Vagina (tissue), 2 donors: ENCODE measurements at places on chromosomes 7 and 10. TPM values are rescaled to one million over a fixed set of nuclear protein-coding genes. Genes with fewer than 3 reads are reported as not detected.

Gene EBLN1
- not detected for total RNA-seq

Gene ELFN1
- 2.2 TPM for total RNA-seq

DNA sequence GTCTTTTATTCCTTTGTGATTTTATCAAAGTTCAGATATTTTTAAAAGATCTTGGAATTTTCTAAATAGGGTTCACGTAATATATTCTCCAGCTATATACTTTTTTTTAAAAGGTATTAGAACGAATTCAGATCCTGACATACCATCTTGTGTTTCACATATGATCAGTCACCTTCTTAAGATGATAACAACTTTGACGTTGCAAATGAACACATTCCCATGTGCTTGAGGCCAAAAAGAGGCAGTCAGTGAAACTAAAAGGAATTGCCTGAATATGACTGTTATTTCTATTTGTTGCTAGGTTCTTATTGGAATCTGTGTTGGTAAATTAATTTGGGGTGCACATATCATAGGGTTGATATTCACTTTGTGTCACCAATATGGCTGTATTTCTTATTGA lies 310.1 kb downstream of the MDFIC start:
- no peaks in the 10 kb centered on the region for H3K27me3 ChIP-seq
- H3K27ac ChIP-seq, result no peak overlapping the region
- no peak overlapping the region for H3K4me3 ChIP-seq

Gene AZGP1
- total RNA-seq, result 2.7 TPM

GRCh38 chr7:148348466-148348865 lies 242.1 kb upstream of the C7orf33 start:
- no peak overlapping the region for H3K27ac ChIP-seq
- no peaks in the 10 kb centered on the region for H3K4me1 ChIP-seq
- H3K4me3 ChIP-seq, result no peak overlapping the region
- DNase-seq, result no peak
- no peaks in the 10 kb centered on the region for H3K27me3 ChIP-seq
- no peaks in the 10 kb centered on the region for H3K36me3 ChIP-seq

GRCh38 chr10:88652616-88653015 lies 11.6 kb upstream of the LIPF start:
- H3K27me3 ChIP-seq, result no peaks in the 10 kb centered on the region
- H3K4me3 ChIP-seq, result no peak overlapping the region
- no peaks in the 10 kb centered on the region for H3K36me3 ChIP-seq

DNA sequence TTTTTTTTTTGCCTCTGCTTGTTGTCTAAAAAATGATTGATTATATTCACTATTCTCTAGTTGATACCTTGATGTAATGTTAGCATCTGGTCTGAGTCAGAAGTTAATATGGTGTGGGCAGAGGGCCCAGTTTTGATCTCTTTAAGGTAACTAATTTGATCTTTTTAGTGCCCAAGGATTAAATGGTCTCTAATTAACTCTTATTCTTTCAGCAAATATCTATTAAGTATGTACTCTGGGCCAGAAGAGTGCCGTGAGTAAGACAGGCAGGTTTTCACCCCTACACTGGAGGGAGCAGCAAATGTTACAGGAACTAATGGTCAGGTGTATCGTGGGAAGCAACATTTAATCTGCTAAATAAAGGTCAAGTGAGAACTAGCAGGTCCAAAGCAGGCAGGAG lies 144.6 kb upstream of the COL1A2 start:
- H3K4me3 ChIP-seq, result no peak overlapping the region
- H3K36me3 ChIP-seq, result no peaks in the 10 kb centered on the region
- no peak for DNase-seq
- H3K27me3 ChIP-seq, result no peaks in the 10 kb centered on the region
- H3K4me1 ChIP-seq, result no peaks in the 10 kb centered on the region

GRCh38 chr7:6256109-6256483 lies 16.3 kb downstream of the CYTH3 start:
- no peaks in the 10 kb centered on the region for H3K27me3 ChIP-seq
- peaks cover 86% of the 10 kb centered on the region for H3K4me1 ChIP-seq
- no peak overlapping the region for H3K4me3 ChIP-seq
- DNase-seq, result no peak
- peak overlapping the region; percentile 62 for H3K27ac ChIP-seq
- no peaks in the 10 kb centered on the region for H3K36me3 ChIP-seq

DNA sequence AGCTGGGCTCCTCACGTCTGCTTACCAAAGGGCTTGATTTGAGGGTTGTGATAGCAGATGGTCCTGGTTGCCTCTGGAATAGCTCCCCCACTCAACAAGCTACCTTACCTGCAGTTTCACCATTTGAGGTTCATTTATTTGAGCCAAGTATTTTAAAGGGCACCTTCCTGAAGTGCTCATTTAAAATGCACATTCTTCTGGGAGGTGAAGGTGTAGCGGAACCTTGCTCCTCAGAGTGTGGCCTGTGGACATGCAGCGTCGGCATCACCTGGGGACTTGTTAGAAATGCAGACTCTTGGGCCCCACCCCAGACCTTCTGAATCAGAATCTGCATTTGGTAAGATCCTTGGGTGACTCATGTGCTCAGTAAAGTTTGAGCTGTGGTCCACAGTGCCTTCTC lies 2.3 kb downstream of the CDH23 start:
- H3K4me1 ChIP-seq, result peaks cover 13% of the 10 kb centered on the region
- H3K27me3 ChIP-seq, result no peaks in the 10 kb centered on the region
- peak; percentile 55 for DNase-seq
- H3K27ac ChIP-seq, result no peak overlapping the region

Gene GRID2IP
- not detected for total RNA-seq

- no peak overlapping the region for H3K4me3 ChIP-seq
- DNase-seq, result no peak
- no peaks in the 10 kb centered on the region for H3K4me1 ChIP-seq
These were observed 196.1 kb downstream of the NXPH1 start for GRCh38 chr7:8629504-8629903.

DNA sequence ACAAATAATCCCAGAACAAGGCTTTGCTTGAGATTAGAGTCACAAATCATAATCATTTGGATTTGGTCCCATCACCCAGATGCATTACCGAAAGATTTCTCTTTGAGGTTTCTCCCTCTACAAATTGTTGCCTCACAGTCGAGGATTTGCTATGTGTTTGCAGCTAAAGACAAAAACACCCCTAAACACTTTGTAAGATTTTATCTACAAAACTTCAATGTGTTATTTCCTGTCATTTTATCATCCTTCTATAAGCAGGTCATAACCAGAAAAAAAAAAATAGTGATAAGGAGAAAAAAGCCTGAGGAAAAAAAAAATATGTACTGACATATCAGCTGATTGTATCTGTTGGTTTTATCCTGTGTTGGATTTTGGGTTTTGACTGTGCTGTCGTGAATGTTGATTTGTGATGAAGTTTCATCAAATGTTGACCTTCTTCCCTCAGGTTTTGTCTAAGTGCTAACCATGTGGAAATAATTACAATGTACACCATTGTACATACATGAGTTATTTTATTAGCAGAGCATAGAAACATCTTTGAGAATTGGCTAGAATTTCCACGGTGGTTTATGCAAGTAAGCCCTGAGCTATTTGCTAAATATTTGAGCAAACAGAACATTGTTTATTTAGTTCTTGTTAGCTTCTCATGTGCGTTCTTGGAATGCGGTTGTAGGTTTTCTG lies 274.4 kb downstream of the NEBL start:
- H3K36me3 ChIP-seq, result no peaks in the 10 kb centered on the region
- no peak overlapping the region for H3K4me3 ChIP-seq
- DNase-seq, result no peak
- H3K4me1 ChIP-seq, result no peaks in the 10 kb centered on the region
